ENCODE measurements at places on chromosomes 1 and 21.

- DNase-seq, result no peak
Measured at GRCh38 chr1:244353551-244354091, 98.1 kb downstream of the ADSS2 start.

- no peak for DNase-seq
Measured at GRCh38 chr1:201051399-201051798, 27.9 kb upstream of the KIF21B start.

- no peak for DNase-seq
Measured at GRCh38 chr1:231724041-231724440, 97.5 kb downstream of the DISC1 start.

DNA sequence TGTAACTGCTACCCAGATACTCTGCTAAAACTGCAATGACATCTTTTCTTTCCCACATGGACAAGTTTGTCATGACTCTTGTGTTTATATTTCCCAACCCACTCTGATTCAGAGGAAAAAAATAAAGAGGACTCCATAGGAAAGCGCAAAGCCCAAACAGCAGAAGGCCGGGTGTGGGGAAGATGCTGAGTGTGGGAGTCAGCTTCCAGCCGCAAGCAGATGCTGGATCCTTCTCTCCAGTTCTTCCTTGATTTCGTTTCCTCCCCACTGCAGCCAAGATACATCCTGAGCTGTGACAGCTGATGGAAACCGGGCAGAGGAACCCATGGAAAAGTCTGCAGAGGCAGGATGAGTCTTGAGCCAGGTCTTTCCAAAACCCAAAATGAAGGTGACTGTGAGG is 498.2 kb downstream of the PLPP3 start:
- DNase-seq, result no peak

DNA sequence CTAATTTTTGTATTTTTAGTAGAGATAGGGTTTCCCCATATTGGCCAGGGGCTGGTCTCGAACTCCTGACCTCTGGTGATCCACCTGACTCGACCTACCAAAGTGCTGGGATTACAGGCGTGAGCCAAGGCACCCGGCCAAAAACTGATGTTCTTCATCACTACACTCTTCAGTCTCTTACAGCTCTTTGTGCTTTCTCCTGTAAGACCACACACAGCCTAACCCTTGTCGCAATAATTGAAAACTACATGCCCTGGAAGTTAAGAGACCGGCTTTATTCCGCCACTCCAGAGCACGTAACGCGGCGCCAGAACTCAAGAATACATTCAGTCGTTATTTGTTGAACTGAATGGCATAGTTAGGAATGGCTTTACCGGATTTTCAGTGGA is 552 bp downstream of the GPATCH4 start:
- peak; percentile 41 for DNase-seq

DNA sequence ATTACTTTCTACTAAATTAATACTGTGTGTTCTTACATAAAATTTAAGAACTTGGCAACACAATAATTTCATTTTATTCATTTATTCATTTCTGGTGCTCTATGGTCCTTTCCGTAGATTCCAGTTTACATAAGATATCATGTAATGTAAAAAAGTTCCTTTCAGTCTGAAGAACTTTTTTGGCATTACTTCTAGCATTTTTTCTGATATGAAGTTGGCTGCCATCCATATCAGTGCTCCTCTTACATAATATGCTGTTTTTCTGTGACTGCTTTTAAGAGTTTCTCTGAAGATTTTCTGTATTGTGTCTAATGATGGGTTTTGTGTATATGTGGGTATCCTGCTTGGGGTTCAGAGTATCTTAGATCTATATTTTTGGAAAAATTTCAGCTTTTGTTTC is 34.8 kb downstream of the LIN9 start:
- DNase-seq, result no peak

GRCh38 chr1:215146240-215146975 is 63.9 kb downstream of the KCNK2 start:
- DNase-seq, result no peak

DNA sequence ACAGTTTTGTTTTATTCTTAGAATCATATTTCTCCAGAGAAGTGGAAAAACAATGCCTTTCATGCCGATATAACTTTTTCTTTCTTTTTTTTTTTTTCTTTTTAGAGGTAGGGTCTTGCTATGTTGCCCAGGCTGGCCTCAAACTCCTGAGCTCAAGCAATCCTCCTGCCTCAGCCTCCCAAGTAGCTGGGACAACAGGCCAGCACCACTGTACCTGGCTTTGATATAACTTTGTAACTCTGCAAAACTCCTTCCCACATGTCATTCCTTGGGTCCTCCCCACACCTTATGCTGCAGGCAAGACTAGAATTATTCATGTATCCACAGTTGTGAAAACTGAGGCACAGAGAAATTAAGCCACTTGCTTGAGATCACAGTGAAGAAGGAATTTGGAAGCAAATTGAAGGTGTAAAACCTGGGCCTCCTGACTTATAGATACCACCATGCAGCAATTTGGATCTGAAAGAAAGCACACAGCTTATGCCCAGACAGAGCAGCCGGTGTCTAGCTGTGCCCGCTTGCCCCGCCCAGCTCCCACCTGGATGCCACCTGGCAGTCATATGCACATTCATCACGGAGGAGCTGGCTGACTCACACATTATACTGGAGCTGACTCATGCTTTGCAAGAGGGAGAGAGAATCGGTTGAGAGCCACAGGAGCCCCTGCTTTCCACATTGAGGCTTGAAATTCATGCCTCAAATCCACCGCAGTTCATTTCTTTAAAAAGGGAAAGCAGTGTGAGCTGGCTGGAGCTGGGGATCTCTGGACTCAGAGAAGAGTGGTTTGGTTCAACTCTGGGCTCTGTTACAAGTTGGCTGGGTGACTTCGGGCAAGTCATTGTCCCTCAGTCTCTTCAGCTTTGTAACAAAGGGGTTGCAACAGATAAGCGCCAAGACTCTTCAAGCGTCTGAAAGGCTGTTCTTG is 8.3 kb upstream of the SLC2A1 start:
- no peak for DNase-seq

- DNase-seq, result no peak
Measured at GRCh38 chr1:38332649-38333310, 286.2 kb upstream of the POU3F1 start.

DNA sequence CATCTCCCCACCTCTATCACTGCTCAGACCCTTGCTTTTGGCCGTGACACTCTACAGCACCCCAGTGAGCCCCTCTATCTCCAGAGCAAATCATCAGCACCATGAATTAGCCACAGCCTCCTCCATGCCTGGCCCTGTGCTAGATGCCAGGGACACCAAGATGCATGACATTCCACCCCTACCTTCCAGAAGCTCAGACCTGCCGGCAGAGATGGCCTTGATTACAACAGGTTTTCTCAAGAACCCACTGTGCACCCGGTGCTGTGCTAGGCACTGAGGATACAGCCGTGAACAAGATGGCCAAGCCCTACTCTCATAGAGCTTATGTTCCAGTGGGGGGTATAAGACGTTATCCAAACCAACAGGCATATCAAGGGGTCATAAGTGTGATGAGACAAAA is 30.6 kb downstream of the CDK18 start:
- peak; percentile 15 for DNase-seq

DNA sequence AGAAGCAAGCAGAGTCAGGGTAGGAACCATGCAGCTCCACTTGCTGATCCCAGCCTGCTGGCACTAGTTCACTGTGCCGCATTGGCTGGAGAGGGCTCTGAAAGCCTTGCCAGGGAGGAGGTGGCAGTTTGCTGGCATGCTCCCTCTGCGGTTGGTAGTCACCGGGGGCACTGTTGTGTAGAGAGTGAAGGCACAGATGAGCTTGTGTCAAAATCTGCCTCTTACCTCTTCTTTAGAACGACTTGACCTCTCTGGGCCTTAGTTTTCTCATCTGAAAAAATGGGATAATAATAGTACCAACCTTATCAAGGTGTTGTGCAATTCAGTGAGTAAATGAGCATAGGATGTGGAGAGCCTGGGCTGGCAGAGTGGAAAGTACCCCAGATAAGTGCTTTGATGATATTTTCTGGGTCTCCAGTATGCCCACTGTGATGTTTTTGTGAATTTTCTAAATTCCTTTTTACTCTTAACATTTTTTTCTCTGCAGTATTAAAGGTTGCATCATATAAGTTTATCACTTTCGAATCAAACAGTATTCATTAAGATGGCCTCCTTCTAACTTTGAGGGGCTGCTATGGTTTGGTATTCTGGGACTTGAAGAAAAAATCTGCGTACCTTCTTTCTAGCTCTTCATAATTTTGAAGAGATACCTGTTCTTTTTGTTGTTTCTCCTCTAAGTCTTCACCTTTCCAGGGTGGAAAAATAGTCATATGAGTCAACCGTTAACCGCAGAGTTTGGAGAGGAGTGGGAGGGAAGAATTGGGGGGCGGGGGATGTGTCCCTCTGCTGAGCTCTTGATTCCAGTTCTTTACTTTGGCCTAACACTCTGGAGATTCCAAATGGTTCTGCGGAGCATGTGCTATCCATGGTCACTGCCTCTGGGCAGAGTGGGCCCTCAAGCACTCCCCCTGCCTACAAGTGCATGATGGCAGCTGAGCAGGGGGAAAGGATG is 26.8 kb downstream of the SZRD1 start:
- no peak for DNase-seq

GRCh38 chr1:160428053-160428452 is 27.7 kb downstream of the VANGL2 start:
- DNase-seq, result no peak

- DNase-seq, result no peak
Measured at GRCh38 chr1:185046668-185047067, 1.3 kb downstream of the RNF2 start.

- no peak for DNase-seq
Measured at GRCh38 chr1:239909898-239910297, 181.8 kb upstream of the FMN2 start.

DNA sequence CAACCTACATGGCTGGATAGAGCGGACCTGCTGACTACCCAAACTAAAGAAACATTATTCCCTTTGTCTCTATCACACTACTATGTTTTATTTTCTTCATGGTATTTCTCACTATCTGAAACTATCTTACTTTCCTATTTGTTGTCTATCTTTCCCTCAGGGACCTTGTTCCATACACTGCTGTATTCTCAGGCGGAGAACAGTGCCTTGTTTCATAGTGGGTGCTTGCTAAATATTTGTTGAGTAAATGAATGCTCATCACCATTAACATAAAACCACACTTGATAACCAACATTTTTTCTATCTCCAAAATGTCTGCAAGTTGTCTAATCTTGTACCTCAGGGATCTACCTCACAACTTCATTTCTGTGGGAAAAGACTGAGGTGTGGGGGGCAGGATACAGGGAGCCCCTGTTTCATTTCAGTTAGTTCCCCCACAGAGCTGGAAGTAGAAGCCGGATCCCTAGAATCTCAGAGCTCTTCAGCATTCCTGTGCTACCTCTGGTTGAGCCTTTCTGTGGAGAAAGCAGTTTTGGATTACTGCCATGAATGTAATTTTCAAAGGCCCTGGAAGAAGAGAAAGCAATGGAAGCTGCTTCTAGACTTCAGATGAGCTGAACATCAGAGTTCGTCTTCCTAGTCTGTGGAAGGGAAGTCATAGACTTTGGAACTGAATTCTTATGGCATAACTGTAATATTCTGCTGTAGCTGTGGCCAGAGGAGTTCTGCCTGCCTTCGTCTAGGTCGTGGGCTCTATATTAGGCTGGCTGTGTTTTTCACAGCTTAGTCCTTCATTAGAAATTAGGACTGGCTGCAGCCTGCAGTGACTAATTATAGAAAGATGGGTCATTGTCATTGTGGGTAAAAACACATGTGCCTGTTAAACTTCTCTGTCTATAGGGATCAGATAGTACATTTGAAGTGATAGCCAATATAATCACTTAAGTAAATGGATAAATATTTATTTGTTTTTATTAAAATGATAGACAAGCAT is 293.2 kb upstream of the SGIP1 start:
- DNase-seq, result no peak

DNA sequence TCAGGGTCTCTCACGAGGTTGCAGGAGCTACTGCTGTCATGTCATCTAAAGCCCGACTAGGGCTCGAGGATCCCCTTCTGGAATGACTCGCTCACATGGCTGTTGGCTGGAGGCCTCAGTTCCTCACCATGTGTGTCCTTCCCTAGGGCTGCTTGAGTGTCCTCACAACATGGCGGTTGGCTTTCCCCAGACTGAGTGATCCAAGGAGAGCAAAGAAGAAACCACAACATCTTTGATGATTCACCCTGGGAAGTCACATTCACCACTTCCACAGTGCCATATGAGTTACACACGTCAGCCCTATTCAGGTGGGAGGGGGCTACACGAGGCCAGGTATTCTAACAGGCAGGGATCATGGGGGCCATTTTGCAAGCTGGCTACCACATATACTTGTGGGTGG is 64.9 kb downstream of the FHAD1 start:
- no peak for DNase-seq

GRCh38 chr1:238264951-238265350 is 374.2 kb upstream of the ZP4 start:
- no peak for DNase-seq

- DNase-seq, result no peak
Measured at GRCh38 chr1:230753191-230753585, 6.0 kb downstream of the CAPN9 start.

GRCh38 chr1:178168536-178168935 is 74.6 kb downstream of the RASAL2 start:
- no peak for DNase-seq

DNA sequence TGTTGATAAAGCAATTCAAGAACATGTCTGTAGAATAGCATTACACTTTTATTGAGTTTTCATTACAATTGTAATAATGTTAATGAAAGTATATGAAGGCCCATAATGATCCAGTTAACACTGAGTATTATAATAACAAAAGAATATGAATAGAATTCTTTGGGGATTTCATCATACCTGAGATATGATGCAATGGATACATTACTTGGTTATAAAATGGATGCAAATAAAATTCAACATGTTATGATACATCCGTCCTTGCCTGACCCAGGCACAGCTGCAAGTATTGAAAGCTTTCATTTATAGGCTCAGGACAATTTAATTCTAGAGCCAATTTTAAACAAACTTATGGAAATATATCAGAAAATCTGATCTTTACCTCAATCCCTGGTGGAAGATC is 8.2 kb upstream of the KCNA3 start:
- DNase-seq, result no peak

DNA sequence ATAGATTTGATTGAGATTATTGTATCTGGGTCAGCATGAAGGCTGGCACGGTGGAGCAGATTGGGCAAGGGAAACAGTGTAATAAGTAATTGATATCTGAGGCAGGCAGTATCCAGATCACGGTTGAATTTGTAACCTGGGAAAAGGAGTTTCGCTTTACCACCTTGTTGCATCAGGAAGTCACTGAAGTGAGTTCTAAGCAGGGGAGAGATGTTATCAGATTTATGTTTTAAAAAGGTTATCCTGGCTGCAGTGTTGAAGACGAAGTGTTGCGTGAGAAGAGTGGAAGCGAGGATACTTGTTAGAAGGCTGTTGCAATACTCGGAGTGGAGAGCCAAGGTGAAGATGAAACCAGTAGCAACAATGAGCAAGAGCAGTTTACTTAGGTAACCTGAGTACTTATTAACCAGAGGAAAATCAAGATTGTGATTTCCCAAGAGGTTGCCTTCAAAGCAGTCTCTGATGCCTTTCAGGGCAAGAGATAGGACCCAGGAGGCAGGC is 77.8 kb downstream of the LHX9 start:
- DNase-seq, result no peak

GRCh38 chr1:58200437-58200836 is 346.1 kb downstream of the OMA1 start:
- DNase-seq, result no peak

- no peak for DNase-seq
Measured at GRCh38 chr1:200306944-200307754, 102.7 kb downstream of the ZNF281 start.

Measured in cardiac septum (tissue), 1 donor.